ENCODE measurements at places on chromosomes 13 and 19. TPM values are rescaled to one million over a fixed set of nuclear protein-coding genes. Genes with fewer than 3 reads are reported as not detected.

- no peaks in the 10 kb centered on the region for H3K27me3 ChIP-seq
- no peak overlapping the region for H3K27ac ChIP-seq
- H3K4me1 ChIP-seq, result no peaks in the 10 kb centered on the region
- DNase-seq, result no peak
- no peaks in the 10 kb centered on the region for H3K36me3 ChIP-seq
Observed at GRCh38 chr13:113671066-113672001, 4.3 kb downstream of the GRK1 start.

The CACNA1A gene
- not detected for total RNA-seq

GRCh38 chr13:107767119-107767518 lies 448.2 kb downstream of the LIG4 start:
- H3K36me3 ChIP-seq, result no peaks in the 10 kb centered on the region
- no peak overlapping the region for H3K4me3 ChIP-seq
- no peaks in the 10 kb centered on the region for H3K27me3 ChIP-seq
- peak; percentile 38 for DNase-seq

The ALOX5AP gene
- not detected for total RNA-seq

DNA sequence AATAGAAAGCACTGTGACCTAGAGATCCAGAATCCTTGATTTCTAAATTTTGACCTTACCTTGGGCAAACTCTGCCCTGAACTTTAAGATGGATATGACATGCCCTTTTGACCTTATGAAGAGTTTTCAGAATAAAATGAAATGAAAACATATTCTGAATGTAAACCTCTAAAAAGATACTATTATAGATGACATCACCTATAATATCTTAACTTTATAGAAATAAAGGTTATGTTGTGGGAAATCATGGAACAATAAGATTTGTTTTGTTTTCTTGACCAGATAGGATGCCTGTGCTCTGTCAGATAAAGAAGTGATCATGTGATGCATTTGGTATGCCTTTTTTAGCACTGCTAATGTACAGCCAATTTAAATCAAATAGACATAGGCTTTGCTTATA lies 13.1 kb upstream of the LPAR6 start:
- H3K4me3 ChIP-seq, result no peak overlapping the region
- H3K27ac ChIP-seq, result no peak overlapping the region
- H3K36me3 ChIP-seq, result no peaks in the 10 kb centered on the region
- no peak for DNase-seq
- peaks cover 5% of the 10 kb centered on the region for H3K4me1 ChIP-seq
- no peaks in the 10 kb centered on the region for H3K27me3 ChIP-seq

- peak; percentile 37 for DNase-seq
- H3K36me3 ChIP-seq, result no peaks in the 10 kb centered on the region
- H3K4me1 ChIP-seq, result no peaks in the 10 kb centered on the region
- no peaks in the 10 kb centered on the region for H3K27me3 ChIP-seq
- no peak overlapping the region for H3K4me3 ChIP-seq
Observed at GRCh38 chr13:113904411-113904810, 40.5 kb upstream of the GAS6 start.

DNA sequence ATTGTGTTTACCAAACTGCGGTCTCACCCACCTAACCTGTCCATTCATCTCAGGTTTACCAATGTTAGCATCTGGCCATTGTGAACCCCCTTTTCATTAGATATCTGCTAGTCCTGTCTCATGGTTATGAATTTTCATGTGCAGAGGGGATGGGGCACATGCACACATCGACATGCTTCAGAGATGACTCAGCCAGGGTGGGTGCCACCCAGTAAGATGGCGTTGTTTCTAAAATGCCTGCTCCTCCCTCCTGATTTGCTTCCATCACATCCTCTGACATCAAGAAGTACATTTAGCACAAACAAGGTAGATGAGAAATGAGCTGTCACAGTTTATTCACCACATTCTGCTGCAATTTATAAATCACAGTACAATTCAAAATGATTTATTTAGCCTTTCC lies 51.3 kb downstream of the GPALPP1 start:
- no peak overlapping the region for H3K27ac ChIP-seq
- peak; percentile 10 for DNase-seq
- H3K4me1 ChIP-seq, result no peaks in the 10 kb centered on the region
- no peaks in the 10 kb centered on the region for H3K27me3 ChIP-seq
- H3K36me3 ChIP-seq, result no peaks in the 10 kb centered on the region

- no peaks in the 10 kb centered on the region for H3K27me3 ChIP-seq
- DNase-seq, result no peak
- H3K4me1 ChIP-seq, result peaks cover 22% of the 10 kb centered on the region
- no peak overlapping the region for H3K27ac ChIP-seq
Observed at GRCh38 chr13:31046711-31047279, 114.3 kb downstream of the TEX26 start.

The SLITRK5 gene
- total RNA-seq, result 0.17 TPM

DNA sequence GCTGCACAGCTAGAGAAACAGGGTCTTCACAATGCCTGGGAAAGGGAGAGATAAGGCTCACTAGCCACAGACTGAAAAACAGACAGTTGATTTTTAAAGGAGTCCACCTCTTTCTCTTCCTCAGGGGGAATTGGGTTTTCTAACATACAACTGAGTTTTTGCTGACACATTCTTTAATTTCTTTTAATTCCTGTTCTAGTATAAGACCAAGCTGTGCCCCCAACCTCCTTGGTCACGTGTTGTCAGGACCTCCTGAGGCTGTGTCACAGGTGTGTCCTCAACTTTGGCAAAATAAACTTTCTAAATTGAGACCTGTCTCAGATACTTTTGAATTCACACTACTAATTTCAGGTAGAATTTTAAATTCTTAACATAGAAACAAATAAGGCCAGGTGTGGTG lies 12.1 kb upstream of the ZNF492 start:
- H3K36me3 ChIP-seq, result no peaks in the 10 kb centered on the region
- no peaks in the 10 kb centered on the region for H3K27me3 ChIP-seq
- no peak overlapping the region for H3K27ac ChIP-seq
- H3K4me3 ChIP-seq, result no peak overlapping the region
- no peak for DNase-seq

- no peak overlapping the region for H3K4me3 ChIP-seq
- H3K4me1 ChIP-seq, result peaks cover 2% of the 10 kb centered on the region
- no peak for DNase-seq
- no peaks in the 10 kb centered on the region for H3K27me3 ChIP-seq
- no peak overlapping the region for H3K27ac ChIP-seq
- H3K36me3 ChIP-seq, result no peaks in the 10 kb centered on the region
Observed at GRCh38 chr13:49302817-49303216, 55.1 kb downstream of the CDADC1 start.

- DNase-seq, result no peak
- H3K27ac ChIP-seq, result no peak overlapping the region
- H3K36me3 ChIP-seq, result peaks cover 53% of the 10 kb centered on the region
- no peaks in the 10 kb centered on the region for H3K27me3 ChIP-seq
Observed at GRCh38 chr19:57437931-57438330, 2.8 kb downstream of the ZNF749 start.

DNA sequence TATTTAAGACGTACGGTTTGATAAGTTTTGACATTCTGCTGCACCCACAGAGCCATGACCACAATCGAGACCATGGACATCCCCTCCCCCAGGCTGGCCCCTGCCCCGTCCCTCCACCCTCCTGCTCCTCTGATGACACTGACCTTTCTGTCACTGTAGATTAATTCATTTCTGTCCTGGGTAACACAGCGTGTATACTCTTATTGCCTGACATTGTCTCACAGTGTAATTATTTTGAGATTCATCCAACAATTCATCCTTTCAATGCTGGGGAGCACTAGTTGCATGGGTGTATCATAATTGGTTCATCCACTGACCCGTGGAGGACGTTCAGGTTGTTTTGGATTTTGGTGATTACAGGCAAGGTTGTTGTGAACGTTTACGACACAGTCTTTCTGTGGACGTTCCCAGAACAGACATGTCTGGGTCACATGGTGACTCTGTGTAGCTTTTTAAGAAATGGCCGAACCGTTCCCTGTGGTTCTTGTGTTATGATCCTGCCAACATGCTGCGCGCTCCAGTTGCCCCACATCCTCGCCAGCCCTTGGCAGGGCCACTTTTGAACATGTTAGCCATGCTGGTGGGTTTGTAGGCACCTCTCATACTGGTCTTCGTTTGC lies 41.9 kb downstream of the C13orf46 start:
- no peaks in the 10 kb centered on the region for H3K36me3 ChIP-seq
- H3K27me3 ChIP-seq, result no peaks in the 10 kb centered on the region
- DNase-seq, result no peak
- H3K27ac ChIP-seq, result no peak overlapping the region
- H3K4me1 ChIP-seq, result no peaks in the 10 kb centered on the region

Data from PC-3 (cell line).